ENCODE measurements at places on chromosomes 2 and 18.

DNA sequence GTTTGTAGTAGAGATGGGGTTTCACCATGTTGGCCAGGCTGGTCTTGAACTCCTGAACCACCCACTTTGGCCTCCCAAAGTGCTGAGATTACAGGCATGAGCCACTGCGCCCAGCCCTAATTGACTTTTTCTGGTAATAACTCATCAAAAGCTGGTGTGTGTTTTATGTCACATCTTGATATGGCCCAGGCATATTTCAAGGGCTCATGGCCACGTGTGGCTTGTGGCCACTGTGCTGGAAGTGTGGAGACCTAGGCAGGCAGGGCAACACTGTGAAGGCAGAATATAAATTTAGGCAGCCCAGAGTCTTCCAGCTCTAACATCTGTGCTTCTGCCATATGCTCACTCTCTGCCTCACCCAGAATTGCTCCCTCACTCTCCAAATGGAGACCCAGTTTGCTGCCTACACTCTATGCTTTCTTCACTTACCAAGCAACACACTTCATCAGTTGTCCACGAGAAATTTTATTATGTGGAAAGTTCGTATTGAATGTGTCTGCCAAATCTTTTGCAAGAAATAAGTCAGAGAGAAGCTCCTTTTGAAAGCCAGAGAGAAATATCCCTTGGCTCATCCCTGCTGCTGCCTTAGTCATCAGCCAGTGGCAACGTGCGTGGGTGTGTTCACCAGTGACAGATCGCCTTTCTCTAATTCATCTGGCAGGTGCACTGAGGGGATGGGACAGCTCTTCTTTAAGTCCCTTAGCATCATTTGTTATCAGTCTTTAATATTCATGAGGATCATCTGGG lies 129.4 kb upstream of the CXCR4 start:
- DNase-seq = peak; percentile 48

DNA sequence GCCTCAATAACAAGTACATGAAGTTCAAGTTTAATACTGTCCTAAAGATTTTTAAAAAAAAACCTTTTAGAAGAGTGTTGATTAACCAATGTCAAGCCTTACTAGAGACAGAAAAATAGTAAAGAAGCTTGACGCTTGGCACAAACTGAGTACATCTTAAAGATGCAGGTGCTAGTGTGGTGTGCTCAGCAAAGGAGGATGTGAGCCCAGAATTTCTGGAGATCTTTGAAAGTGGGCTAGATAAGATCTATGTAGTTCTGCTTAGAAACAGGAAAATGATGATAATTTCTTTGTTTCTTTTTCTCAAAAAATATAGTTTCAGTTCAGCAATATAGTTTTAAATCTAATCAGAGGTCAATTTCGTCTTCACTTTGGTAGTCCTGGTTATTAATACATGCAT lies 118.3 kb upstream of the KLHL14 start:
- DNase-seq = no peak

DNA sequence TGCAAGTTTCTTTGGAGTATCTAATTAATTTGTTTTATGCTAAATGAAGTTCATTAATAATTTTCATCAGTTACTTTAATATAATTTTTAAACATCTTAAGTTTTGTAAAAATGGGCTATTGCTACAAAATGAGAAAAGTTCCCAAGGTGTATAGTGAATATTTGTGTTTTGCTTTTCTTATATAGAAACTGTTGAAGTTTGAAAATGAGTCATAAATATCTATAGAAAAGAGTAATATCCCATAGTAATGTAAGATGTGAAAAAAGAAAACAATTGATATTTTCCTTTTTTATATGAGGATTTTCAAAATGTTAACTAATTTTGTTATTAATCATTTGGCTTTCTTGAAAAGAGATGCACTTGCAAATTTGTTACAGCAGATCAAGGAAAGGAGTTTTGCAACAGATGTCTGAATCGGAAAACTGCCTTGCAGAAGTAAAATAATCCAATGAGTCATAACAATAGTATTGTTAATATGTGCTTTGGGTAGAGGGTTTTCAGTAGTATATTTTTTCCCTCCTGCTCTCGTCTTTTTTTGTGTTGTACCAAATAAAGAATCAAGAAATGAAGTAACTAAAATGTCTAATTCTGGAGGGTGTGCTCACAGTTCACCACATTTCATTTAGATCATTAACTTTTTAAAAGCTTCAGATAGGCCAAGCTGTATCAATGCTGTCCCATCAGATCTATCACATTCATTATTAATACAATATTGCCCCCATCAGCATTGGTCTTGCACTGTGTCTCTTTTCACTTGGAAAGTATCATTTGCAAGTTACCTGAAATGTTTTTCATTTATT lies 15.5 kb downstream of the DUSP19 start:
- no peak for DNase-seq

- DNase-seq = no peak
Observed at GRCh38 chr18:42442656-42443055, 487.6 kb downstream of the PIK3C3 start.

- no peak for DNase-seq
Observed at GRCh38 chr2:152446213-152446612, 111.2 kb downstream of the FMNL2 start.

DNA sequence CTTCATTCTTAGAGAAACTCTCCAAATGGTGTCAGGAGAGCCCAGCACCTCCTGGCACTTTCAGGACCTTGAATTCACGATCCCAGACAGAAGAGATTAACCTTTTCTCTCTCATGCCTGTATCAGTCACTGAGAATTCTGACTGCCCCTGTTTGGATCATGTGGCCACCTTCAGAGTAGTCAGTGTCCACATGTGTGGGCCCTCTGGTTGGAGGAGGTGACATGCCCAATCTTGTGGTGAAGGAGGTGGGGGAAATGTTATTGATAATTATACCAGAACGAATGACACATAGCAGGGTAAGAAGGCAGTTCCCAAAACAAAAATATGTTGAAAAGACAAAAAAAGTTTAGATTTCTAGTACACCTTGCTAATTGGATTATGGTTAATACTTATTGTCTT lies 31.7 kb downstream of the UBXN4 start:
- no peak for DNase-seq

GRCh38 chr2:178912416-178913048 lies 105.3 kb upstream of the TTN start:
- DNase-seq = no peak

GRCh38 chr2:47501374-47502200 lies 98.6 kb downstream of the MSH2 start:
- no peak for DNase-seq

DNA sequence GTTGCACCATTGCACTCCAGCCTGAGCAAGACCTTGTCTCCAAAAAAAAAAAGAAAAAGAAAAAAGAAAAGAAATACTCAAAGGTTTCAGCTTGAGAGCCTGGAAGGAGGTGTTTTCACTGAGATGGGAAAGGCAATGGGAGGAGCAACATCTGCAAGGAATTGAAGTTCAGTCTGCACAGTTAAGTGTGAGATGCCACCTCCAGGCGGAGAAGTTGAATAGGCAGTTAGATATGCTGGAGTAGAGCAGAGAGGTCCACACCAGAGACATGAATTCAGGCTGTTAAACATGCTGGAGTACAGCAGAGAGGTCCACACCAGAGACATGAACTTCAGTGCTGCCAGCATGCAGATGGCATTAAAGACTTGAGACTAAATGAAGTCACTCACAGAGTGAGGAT lies 41.4 kb upstream of the DTNB start:
- no peak for DNase-seq

Measured in Right ventricle myocardium superior (tissue), 1 donor.